ENCODE measurements at places on chromosomes 2 and 18.

GRCh38 chr2:16271231-16271896 lies 331.0 kb downstream of the MYCN start:
- no peak for DNase-seq

DNA sequence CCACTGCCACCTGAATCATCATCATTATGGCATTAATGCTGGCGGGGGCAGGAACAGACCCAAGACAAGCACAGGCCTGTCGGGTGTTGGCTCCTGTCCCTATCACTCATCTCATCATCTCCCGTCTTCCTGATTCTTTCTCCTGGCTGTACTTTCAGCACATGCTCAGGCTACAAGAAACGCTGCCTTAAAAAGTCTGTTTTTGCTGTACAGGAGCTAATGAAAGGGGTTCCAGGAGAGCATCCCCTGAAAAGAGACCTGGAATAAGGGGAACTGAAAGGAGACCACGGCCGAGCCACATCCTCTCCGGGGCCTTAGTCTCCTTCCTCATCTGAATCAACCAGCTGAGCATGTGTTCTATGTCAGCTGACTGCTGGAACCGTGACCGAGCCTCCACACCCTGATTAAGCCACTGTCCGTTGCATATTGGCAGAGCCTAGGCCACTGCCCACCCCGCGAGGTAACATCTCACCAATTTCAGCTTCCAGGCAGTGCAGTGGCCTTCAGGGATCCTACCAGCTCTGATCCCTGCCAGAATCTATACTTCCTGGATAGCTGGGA lies 62.6 kb downstream of the DNMT3A start:
- DNase-seq = no peak

DNA sequence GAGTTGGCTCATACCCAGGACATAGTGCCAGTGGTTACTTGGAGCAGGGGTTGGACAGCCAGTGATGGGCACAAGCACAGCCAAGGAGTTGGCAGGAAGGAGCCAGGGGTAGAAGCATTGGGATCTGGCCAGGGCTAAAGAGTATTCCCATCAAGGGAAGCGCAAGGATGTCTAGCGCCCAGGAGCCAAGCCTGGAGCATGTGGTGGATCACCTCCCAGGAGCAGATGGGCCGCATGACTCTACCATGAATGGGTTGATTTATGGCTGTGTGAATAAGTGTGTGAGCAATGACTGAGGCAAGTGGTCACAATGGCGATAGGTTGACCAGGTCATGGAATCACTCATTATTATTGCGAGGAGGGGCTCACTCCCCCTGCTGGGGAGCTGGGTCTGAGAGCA lies 111.1 kb downstream of the FHOD3 start:
- DNase-seq = no peak

GRCh38 chr2:138960191-138960590 lies 180.0 kb upstream of the NXPH2 start:
- no peak for DNase-seq

DNA sequence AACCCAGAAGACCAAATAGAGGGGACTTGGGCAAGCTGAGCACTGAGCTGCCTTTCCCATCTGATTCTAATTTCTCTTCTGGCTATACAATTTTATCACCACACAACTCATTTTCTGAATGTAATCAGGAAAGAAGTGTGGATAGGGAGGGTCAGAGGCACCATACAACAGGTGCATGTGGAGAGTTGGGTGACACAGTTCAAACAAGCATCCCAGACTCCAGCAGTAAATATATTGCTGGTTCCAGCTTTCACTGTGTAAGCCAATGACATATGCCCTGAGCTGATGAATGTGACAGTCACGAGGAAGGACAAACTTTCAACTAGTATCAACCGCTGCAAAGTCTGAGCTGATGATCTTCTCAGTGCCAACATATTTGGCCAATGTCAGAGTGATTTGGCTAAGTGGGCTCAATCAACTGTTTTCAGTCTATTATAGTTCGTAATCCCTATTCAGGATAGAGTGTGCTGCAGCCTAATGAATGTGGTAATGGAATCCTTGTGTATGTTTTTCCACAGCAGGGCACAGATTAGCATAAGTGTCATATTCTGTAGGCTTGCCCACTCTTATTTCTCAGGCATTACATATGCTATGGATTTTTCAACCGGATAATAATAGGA lies 109.9 kb upstream of the MEIS1 start:
- no peak for DNase-seq

DNA sequence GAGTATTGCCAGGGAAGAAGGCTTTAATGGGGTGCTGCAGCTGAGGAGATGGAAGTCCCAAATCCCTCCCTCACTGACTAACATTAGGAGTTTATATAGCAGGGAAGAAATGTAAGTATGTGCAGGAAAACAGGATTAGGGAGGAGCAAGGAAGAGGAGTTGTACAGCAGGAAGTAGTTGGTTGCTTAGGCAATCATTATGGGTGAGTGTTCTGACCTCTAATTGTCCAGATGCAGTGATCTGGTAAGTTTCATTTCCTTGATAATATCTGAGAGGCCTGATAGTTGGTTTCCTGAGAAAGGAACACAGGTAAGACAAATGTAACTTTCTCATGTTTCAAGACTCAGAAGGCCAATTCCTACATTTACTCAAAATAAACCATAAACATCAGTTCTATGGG lies 331.9 kb upstream of the GULP1 start:
- peak; percentile 26 for DNase-seq

GRCh38 chr2:170248574-170249393 lies 70.8 kb downstream of the MYO3B start:
- no peak for DNase-seq

- DNase-seq = no peak
These were observed 343.8 kb downstream of the CYRIA start for GRCh38 chr2:16321872-16322271.

GRCh38 chr2:42138163-42139015 lies 30.8 kb upstream of the EML4 start:
- peak; percentile 97 for DNase-seq

DNA sequence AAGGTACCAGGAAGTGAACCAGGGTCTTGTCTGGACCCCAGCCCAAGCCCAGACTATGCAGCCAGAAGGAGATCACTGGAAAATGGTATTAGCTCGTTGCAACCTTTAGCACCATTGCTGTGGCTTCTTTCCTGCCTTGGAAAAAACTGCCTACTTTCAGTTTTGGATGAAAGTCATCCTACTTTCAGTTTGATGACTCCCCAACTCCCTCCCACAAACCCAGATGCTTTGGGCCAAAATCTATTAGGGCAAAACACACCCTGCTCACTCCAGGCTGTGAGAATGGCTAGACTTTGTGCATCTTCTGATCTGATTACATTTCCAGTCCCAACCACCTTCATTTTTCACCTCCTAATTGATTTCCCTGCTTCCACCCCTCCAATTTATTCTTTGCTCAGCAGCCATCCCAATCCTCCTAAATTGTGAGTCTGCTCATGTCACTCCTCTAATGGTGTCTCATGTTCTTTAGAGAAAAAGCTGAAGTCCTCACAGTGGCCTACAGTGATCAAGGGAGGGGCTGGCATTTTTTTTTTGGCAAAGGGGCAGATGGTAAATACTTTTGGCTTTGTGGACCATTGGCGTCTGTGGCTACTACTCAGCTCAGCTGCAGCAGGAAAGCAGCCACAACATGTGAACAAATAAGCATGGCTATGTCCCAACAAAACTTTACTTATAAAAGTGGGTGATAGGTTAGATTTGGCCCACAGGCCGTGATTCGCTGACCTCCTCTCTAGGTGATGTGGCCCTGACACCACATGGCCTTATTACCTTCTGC lies 368.7 kb downstream of the SLC4A3 start:
- no peak for DNase-seq

DNA sequence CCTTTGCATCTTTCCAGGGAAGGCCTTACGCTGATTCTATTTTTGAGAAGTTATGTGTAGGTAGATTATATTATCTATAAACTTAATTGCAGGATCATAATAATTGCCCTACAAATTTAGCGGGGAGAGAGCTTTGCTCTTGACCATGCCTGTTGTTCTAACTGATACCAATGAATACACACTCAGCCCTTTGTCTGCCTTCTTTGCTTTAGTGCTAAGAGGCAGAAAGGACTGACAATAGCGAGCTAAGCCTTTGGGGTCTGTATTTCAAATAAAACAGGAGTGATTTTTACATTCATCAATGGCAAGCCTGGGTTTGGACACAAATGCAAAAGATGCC lies 115.3 kb upstream of the STON1 start:
- no peak for DNase-seq

DNA sequence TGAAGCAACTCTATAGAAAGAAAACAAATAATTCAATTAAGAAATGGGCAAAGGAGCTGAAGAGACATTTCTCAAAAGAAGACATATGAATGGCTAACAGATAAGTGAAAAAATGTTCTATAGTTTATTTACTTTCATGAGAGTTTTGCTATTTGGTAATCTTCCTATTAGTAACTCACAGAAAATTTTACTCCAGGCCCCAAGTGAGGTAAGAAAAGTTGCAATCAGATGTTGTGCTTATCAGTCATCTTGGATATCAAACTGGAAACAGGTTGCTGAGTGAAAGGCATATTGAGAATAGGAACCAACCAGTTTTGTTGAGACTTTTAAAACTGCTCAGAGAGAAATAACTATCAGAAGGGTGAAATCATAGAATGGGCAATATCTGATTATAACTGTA lies 1179.0 kb upstream of the ACVR2A start:
- DNase-seq = peak; percentile 9

- no peak for DNase-seq
These were observed 19.9 kb upstream of the BCL2L11 start for GRCh38 chr2:111100765-111101162.

GRCh38 chr2:212414767-212415211 lies 123.8 kb downstream of the ERBB4 start:
- no peak for DNase-seq

DNA sequence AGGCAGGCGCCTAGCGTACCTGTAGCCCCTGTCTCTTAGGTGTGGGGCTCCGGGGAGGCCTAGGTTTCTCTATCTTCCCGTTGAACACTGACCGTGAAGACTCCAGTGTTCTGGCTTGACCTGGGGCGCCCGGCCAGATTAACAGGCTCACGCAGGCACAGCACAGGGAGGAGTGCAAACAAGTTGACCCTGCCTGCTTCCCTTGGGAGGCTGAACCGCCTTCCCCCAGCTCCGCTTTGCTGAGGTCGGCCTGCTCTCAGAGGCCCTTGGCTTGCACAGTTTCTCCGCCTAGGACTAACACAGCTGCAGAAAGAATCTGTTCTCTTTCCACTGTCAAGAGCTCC lies 567 bp downstream of the PCYOX1 start:
- DNase-seq = peak; percentile 33

DNA sequence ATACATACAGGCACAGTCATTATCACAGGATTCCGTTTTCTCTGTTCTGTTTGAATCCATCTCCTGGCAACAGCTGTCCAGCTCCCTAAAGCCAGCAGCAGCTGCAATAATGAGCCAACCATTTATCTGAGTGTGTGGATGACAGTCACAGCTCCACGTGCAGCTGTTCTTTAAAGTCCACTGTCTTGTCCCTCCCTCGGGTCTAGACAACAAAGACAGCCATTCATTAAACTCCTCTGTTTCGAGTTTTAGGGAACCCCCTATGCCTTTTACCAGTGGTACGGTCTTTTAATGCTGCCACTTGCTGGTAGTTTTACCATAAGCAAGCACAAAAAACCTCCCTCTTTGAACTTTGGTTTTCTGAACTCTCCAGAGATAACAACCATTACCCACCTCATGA lies 16.0 kb upstream of the MSGN1 start:
- no peak for DNase-seq

DNA sequence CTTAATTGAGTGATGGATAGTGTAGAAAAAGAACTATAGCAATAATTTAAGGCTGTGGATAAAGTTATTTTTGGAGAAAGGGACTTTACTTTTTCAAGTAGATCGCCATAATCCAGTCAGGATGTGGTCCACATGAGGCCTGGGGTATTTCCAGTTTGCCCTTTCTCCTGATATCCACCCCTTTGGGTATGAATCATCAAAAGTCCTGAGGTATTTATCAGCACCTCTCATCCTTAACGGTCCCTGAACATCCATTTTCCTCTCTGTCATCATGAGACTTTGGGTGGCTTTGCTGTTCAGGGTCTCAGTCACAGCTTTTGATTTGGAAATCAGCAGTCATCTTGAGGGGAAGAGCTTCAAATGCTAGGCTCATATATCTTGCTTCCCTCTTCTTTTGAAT lies 39.3 kb upstream of the ELAC1 start:
- DNase-seq = peak; percentile 58

- no peak for DNase-seq
These were observed 12.6 kb upstream of the EPB41L3 start for GRCh38 chr18:5556310-5556974.

DNA sequence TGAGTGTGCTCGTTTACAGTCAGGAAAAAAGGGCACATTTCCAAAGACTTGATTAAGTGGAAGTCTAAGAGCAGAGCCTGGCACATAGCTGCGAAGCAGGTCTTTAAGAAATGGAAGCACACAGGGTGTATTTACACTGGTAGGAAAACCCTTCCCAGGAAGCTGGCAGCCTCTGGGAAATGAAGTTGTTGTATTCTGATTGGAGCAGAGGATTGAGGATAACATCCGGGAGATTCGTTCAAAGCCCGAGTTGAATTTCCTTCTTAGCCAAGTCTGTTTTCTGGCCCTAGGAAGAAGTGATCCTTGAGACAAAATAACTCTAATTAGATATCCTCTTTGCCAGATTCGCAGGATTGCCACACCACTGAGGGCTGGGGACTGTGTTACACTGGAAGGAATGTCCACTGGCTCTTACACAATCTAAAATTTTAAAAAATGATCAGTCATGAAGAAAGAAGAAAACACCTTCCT lies 75.9 kb downstream of the ITGB1BP1 start:
- DNase-seq = no peak

DNA sequence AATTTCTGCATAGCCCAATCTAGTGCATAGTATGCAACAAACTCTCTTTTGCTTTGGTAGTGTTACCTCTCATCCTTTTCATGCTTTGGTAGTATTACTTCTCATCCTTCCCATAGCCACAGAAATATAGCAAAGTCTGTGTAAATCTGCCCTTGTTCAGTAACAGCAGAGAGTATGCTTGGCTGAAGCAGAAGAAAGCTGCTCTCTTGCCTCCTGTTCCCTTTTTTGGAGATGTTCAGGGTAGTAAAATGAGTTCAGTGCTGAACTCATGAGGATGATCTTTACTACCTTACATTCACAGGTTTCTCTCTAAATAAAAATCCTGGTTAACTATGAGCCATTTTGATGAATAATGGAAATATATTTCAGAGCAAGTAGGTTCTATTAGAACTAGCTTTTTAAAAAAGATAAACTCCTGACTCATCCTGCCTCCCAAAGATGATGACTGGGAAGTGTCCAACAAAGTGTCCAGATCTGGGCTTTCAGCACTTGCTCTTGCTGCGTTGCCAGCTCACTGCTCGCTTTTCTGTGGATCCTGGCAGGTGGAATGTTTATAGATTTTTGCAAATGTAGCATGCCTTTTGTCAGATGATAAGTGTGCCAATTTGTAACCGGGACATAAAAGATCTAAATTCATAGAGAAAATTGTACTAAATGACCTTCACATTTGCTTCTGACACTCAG lies 29.4 kb upstream of the CHMP3 start:
- no peak for DNase-seq

DNA sequence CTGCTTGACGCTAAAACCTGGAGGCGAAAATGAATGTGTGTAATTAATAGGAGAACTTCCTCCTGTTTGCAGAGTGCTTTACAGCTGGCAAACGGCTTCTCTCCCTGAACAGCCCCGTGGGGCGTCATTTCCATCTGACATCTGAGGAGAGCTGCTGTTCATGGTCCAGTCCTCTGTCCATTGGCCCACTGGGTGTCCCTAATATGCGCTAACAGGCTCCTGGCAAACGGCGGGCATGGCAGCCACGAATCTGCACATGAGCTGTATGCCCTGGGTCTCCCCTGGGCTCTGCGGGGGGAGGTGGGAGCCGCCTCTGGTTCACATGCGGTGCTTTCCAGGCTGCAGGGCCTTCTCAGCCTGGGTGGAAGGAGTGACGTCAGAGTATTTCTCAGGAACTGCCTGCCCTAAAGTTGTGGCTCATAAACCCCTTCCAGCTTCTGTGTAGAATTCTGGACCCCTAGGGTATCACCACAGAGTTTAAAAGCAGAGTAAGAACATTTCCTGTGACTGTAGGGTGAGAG lies 73.2 kb downstream of the LRRFIP1 start:
- peak; percentile 82 for DNase-seq

All from EL (cell line).